GM23248 (cell line): ENCODE measurements at places on chromosomes 1 and 21. TPM values are rescaled to one million over a fixed set of nuclear protein-coding genes. Genes with fewer than 3 reads are reported as not detected.
A peak's percentile ranks its signal among the peaks of the same experiment; 100 is the strongest.

CD1D gene
- total RNA-seq: not detected in 2 replicates

CRP gene
- not detected in 2 replicates for total RNA-seq

DNALI1 gene
- total RNA-seq: 0.32 and 0.63 TPM in 2 replicates

OR10Z1 gene
- total RNA-seq: not detected in 2 replicates

FCAMR gene
- total RNA-seq: not detected in 2 replicates

LELP1 gene
- not detected in 2 replicates for total RNA-seq

DNA sequence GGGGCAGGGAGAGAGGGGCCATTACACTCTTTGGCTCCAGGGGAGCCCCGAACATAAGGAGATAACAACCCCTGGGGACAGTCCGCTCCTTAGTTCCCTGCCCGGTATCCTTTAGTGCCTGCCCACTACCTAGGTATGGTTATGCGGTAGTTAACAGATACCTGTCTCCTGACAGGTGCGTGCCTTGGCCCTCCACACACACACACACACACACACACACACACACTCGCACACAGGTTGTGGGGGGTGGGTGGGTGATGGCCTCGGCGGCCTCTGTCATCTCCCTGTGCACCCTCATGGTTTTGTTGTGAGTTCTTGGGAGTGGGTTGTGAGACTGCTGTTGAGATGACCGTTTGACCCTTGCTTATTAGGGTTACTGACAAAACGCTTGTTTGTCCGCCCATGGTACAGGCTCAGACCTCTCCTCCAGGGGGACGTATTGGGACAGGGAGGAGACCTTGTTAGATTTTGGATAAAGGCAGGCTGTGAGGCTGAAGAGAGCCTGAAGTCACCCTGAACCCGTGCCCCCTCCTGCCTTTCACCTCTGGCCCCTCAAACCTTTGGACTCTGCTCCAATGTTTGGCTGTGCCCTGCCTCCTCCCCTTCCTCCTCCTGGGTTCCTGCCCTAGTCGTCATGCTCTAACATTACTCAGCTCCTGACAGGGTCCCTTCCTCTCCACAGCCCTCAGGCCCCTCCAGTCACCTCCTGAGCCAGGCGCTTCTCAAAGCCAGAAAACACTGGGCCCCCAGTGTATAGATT is 979 bp downstream of the RASSF5 start:
- H3K27me3 ChIP-seq: no peaks in the 10 kb centered on the region
- peaks cover 26% of the 10 kb centered on the region for H3K4me1 ChIP-seq
- H3K4me3 ChIP-seq: peak overlapping the region; percentile 77
- H3K36me3 ChIP-seq: no peaks in the 10 kb centered on the region
- H3K27ac ChIP-seq: no peak overlapping the region

- no peak overlapping the region for H3K27ac ChIP-seq
- no peaks in the 10 kb centered on the region for H3K27me3 ChIP-seq
- H3K4me3 ChIP-seq: no peak overlapping the region
- H3K4me1 ChIP-seq: peaks cover 3% of the 10 kb centered on the region
- DNase-seq: no peak
- no peaks in the 10 kb centered on the region for H3K36me3 ChIP-seq
Observed at GRCh38 chr1:222904451-222904850, 89.6 kb downstream of the DISP1 start.

GRCh38 chr1:38028105-38028591 is 15.6 kb downstream of the UTP11 start:
- H3K27ac ChIP-seq: no peak overlapping the region
- H3K36me3 ChIP-seq: peaks cover 19% of the 10 kb centered on the region
- no peak overlapping the region for H3K4me3 ChIP-seq
- H3K4me1 ChIP-seq: peaks cover 28% of the 10 kb centered on the region

DNA sequence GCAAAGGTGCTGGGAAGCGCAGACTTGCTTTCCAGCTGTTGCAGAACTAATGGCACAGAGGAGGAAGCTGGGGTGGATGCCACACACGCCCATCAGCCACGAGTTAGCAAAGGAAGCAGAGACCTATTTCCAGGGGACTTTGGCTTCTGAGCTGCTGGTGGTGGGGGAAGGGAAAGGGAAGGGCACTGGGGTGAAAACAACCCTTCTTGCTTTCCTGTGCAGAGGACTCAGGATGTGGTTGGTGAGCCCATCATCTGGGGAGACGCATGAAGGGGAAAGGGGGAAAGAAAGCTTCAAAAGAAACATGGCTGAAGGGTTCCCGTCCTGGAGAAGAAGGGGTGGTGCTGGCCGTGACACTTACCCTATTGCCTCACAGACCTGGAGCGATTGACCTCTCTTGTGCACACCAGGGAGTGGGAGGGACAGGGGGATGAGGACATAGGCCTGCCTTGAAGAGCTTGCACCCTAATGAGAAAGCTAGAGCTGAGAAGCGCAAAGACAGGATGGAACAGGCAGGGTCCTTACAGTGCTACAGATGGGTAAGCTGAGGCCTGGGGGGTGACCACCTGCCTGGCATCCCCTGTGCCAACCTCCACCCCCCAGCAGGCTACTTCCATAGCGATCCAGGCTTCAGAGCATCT is 140.8 kb upstream of the RAB4A start:
- H3K27ac ChIP-seq: no peak overlapping the region
- no peak for DNase-seq
- no peak overlapping the region for H3K4me3 ChIP-seq
- H3K27me3 ChIP-seq: no peaks in the 10 kb centered on the region; the same call in 1 of the 2 replicates
- no peaks in the 10 kb centered on the region for H3K36me3 ChIP-seq

DNA sequence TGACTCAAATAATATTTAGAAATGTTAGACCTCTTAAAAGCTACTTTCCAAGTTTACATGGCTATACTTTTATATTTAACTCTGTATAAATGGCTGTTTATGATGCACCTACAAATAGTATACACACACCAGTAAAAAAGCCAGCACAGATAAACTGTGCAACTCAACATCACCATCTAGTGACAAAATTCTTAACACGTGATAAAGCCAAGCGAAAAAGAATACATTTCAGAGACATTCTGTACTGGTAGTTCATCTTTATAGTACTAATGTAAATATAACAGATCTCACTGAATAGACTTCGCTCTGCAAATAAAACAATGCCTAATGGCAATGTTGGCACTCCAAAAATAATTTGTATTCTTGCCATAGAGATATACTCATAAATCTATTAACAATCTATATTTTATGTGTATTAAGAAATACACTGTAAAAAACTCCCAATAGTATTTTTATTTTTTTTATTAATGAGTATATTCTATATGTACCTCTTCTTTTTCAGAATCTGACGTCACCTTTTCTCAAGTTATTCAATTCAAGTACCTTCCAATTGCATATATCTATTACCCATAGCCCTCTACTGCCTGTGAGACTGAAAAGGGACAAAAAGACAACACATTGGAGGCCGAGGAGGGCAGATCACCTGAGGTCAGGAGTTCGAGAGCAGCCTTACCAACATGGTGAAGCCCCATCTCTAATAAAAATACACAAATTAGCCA is 100.2 kb downstream of the DPYD start:
- DNase-seq: peak; percentile 47
- no peak overlapping the region for H3K27ac ChIP-seq
- peaks cover 5% of the 10 kb centered on the region; the same call in 1 of the 2 replicates for H3K4me1 ChIP-seq
- no peaks in the 10 kb centered on the region for H3K27me3 ChIP-seq

DNA sequence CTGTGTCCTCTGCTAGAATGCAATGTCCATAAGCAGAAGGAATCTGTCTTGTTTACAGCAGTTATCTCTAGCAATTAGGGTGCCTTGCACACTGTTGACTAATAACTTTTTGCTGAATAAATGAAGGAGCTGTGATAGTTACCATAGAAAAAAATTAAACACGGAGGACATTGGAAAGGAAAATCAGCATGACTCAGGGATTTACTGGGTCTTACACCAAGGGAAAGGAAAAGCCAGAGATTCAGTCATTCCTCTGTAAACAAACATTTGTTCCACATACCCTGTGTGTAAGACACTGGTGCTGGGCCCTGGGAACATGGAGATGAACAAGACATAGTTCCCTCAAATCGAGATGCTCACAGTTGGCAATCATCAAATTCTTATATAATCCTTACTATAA is 183.3 kb downstream of the PTGER3 start:
- no peaks in the 10 kb centered on the region for H3K27me3 ChIP-seq
- no peak overlapping the region for H3K4me3 ChIP-seq
- peaks cover 16% of the 10 kb centered on the region for H3K4me1 ChIP-seq
- H3K36me3 ChIP-seq: no peaks in the 10 kb centered on the region

GRCh38 chr1:228236744-228237143 is 28.9 kb downstream of the OBSCN start:
- DNase-seq: peak; percentile 78
- no peak overlapping the region for H3K27ac ChIP-seq
- no peaks in the 10 kb centered on the region for H3K27me3 ChIP-seq
- H3K36me3 ChIP-seq: no peaks in the 10 kb centered on the region
- no peaks in the 10 kb centered on the region for H3K4me1 ChIP-seq

GRCh38 chr21:41431788-41432548 is 5.9 kb downstream of the MX1 start:
- H3K27me3 ChIP-seq: peaks cover 1% of the 10 kb centered on the region
- no peak overlapping the region for H3K4me3 ChIP-seq
- no peak overlapping the region for H3K27ac ChIP-seq
- DNase-seq: no peak
- no peaks in the 10 kb centered on the region for H3K36me3 ChIP-seq

GRCh38 chr1:4115191-4115900 is 215.3 kb upstream of the C1orf174 start:
- H3K4me1 ChIP-seq: no peaks in the 10 kb centered on the region
- DNase-seq: no peak
- no peaks in the 10 kb centered on the region for H3K36me3 ChIP-seq

GRCh38 chr1:112514901-112515300 is 6.1 kb downstream of the WNT2B start:
- peaks cover 8% of the 10 kb centered on the region; the same call in 1 of the 2 replicates for H3K4me1 ChIP-seq
- H3K4me3 ChIP-seq: no peak overlapping the region
- no peak overlapping the region for H3K27ac ChIP-seq
- DNase-seq: no peak
